ENCODE measurements at places on chromosomes 6 and 20.

GRCh38 chr20:57809661-57810172 lies 99.9 kb upstream of the PMEPA1 start:
- DNase-seq: no peak

- no peak for DNase-seq
Observed at GRCh38 chr6:53578371-53578770, 33.5 kb upstream of the GCLC start.

DNA sequence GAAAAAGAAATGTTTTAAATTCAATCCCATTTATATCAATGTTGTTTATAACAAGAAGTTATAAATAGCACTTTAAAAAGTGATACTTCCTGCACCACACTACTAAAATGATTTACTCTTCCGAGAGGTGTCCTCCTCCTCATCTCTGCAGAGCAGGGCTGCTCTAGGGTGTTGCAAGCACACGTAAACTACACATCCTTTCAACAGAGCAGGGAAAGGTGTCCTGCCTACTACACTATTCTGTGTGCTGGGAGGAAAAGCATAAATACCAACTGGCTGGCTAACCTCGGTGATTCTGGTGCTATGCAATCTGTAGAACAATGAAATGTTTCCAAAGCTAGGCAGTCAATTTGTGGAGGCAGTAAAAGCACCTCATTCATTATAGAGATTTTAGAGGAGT lies 89.5 kb upstream of the MAP7 start:
- no peak for DNase-seq

DNA sequence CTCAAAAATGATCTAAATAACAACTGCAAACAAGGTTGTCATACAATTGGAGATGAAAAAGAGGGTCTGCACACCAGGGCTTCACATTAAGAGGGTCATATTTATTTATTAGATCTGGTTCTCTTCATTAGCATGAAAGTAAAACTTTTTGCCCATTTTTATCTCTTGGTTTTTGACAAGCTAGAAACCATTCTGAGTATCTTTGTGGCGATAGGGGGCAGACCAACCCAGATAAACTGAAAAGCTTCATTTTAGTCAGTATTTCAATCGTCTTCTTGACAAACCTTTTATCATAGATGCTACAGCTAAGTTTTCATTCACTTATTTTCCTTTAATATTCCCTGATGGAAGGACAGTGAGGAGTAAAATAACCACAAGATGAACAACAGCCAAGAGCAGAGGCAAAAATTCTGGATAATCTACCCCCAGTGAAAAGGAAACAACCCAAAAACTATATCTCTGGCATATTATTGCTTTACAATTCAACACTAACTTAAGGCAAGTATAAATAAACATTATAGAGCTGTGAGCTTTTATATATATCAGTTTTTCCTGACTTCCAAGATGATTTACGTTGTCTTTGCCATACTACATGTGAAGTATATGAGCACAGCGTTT lies 45.2 kb downstream of the THEMIS start:
- peak; percentile 50 for DNase-seq

DNA sequence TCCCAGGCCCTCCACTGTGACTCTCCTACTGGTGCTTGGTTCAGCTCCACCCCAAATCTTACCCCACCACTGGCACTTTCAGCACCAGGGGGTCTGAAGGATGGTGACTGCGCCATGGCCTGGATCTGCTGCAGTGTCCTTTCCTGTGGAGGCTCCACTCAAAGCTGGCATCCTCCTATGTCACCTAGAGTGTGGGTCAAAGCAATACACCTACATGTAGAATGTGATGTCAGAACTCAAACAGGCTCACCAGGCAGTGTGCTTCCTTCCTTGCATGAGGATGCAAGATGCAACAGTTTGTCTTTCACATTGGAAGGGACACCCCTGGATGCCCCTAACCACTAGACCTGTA lies 32.8 kb upstream of the MICB start:
- DNase-seq: no peak

- no peak for DNase-seq
Observed at GRCh38 chr6:153208706-153209105, 77.6 kb upstream of the RGS17 start.

DNA sequence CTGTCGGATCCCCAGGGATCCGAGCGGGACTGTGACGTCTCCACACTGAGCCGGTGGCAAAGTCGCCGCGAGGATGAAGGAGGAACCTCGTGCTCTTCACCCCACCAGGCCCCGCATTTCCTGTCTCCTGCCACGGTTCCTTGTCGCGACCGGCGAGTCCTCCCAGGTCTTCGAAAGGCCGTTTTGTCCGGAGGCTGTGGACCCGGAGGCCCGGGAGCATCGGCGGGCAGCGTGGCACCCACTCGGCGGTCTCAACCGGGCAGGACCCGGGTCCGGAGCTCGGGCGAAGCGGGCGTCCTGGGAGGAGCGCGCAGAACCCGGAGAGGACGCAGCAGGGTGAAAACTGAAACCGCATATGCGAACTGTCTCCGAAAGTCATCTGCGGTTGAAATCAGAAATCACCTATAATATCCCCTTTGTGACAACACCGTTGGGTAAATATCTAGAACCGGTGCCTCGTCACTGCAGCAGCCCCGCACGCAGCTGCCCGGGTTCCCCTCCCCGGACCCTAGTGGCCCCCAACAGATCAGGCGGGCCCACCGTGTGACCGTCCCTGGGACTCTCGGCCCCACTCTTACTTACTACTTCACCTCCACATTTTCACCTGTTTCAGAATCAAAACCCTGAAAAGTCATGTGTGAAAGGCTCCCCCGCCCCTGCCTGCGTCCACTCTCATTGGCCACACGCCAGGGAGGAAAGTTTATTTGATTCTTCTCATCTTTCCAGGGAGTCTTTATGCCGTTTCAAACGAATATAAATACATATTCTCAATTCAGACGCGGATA lies 3.1 kb upstream of the ULBP2 start:
- peak; percentile 53 for DNase-seq
